DMS 273 treated with DMSO at 0.1 percent for 48 hours (cell line): ENCODE measurements at places on chromosomes 7 and 10.

DNA sequence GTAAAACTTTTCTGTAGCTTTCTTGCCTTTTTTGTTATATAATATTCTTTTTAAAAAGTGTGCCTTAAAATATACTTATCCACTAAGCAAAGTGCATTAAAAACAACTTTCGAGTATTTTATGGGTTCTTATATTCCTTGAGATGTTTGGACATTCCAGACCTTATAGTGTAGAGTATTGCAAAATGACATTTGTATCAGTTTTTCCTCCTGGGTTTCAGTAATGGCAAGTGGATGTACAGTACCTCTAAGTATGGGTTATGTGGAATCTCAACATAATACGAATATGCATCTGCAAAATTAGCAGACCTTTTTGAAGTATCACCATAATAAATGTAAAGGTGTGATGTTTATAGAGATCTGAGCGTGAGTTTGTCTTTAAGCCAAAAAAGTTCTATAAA, 2.7 kb downstream of the CDK13 start:
- DNase-seq, result no peak

DNA sequence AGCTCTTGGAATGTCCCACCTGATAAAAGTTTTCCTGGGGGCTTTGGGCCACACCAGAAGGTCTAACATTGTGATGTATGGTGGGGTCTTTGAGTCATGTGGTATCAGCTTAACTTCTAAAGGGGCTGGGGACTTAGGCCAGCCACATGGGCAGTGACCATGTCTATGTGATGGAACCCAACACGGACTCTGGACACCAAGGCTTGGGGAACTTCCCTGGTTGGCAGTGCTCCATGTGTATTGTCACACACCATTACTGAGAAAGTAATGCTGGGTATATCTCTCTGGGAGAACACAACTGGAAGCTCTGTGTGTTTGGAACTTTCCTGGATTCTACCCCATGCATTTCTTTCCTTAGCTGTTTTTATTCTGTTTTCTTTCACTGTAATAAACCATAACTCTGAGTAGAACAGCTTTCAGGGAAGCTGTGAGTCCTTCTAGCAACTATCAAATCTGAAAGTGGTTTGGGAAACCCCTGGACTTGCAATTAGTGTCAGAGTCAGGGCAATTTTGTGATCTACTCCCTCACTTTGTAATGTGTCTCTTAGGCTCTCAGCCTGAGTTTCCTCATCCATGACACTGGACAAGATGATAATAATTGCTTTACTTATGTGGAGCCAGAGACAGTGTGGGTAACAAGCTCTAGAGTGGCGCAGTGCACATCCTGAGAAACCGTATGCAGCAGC, 28.4 kb upstream of the AGK start:
- DNase-seq, result no peak

- no peak for DNase-seq
Observed at GRCh38 chr10:88081457-88082054, 218.1 kb downstream of the PTEN start.

GRCh38 chr7:1664711-1665548, 5.1 kb upstream of the ELFN1 start:
- peak; percentile 26 for DNase-seq

GRCh38 chr10:91162050-91162494, 58.4 kb upstream of the PCGF5 start:
- no peak for DNase-seq

GRCh38 chr10:86267286-86268195, 99.1 kb downstream of the GRID1 start:
- DNase-seq, result no peak

DNA sequence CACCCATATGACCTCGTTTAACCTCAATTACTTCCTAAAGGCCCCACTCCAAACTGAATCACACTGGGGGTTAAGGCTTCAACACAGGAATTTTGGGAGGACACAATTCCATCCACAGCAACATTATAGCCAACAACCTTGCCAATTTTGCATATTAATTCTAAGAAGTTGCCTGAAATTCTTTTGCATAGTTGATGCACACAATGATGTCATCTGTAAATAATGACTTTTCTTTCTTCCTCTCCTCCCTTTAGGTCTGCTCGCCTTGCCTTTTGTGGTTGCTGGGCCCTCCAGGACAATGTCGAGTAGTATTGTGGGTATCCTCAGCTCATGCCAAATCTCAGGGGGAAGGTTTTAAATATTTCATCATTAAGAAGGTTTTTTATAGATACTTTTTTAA, 16.0 kb upstream of the CAMK2B start:
- DNase-seq, result no peak
